ENCODE measurements at places on chromosomes 3 and 15.

DNA sequence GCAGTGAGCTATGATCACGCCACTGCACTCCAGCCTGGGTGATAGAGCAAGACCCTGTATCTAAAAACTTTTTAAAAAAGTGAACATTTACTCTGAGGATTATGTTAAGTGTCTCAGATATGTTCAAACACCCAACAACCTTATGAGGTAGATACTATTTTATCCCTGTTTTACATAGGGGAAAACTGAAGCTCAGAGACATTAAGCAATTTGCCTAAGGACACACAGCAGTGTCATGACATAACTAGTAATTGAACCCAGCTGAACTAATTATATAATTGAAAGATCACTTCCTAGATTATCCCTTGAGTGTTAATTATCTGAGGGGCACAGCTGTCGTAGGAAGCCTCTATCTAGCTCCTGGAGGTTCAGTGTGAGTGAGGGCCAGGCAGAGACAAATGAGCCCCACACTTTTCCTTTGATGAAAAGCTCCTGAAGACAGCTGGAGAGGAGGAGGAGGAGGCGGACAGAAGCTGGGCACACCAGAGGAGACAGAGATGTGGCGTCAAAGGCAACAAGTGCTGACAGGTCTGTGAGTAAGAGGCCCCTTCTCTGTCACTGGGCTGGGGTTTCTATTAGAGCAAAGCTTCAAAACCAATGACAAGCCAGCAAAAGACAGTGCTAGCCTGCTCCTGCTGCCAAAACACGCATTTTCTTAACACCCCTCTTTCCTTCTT is 20.5 kb downstream of the TRH start:
- no peak for DNase-seq

- DNase-seq: no peak
These were observed 119.0 kb upstream of the LPP start for GRCh38 chr3:188034989-188035388.

DNA sequence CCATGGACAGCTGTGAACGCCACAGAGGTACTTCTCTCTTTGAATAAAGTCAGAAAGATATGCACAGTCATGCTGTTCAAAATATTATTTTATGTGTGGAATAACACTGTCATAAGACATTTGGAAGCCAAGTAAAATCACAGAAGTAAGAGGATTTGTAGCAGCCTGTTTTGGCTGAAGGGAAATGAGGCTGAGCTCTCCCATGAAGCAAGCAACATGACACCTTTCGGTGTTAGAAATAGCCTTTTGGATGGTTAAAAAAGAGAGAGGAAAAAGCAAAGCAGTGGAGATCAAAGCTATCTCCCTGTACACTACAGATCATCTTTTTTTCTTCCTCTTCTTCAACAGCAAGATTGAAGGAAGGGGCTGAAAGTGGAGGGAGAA is 755.3 kb downstream of the ROBO1 start:
- no peak for DNase-seq

- no peak for DNase-seq
These were observed 41.4 kb upstream of the CCDC80 start for GRCh38 chr3:112682361-112682760.

DNA sequence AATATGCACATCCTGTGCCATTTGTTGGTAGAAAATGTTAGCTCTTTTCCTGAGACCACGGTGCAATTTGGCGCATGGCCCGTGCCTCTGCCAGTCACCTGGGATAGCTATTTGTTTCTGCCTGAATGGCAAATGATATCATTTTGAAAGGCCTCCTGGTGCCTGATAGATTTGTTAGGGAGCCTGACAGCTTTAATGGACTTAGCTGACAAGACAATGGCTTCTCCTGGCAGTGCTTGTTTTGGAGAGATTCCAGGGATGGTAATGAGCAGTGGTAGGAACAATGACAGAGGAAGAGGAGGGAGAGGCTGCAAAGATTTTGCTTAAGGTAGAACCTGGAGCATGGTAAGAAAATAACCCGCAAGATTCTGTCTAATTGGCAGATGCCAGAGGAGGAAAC is 268.5 kb downstream of the CLSTN2 start:
- no peak for DNase-seq

DNA sequence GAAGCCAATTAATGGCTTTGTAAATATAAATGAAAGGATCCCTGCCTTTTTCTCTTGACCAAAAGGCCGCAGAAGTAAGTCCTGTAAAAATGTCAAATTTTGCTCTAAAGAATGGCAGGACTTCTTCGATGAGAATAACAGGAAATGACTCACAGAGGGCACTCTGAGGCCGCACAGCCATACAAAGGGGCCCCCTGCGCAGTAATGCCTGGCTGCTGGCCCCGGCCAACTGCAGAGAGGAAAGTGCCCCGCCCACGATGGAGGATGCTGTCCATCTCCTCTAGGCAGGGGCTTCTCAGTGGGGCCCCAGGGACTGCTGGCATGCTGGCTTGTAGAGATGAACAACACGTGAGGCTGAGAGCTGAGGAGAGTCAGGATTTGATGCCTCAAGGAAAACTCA is 18.1 kb upstream of the SCN10A start:
- peak; percentile 55 for DNase-seq

- no peak for DNase-seq
These were observed 756 bp upstream of the RMDN3 start for GRCh38 chr15:40755812-40756208.

- DNase-seq: no peak
These were observed 35.6 kb upstream of the RAB11A start for GRCh38 chr15:65833501-65834205.

DNA sequence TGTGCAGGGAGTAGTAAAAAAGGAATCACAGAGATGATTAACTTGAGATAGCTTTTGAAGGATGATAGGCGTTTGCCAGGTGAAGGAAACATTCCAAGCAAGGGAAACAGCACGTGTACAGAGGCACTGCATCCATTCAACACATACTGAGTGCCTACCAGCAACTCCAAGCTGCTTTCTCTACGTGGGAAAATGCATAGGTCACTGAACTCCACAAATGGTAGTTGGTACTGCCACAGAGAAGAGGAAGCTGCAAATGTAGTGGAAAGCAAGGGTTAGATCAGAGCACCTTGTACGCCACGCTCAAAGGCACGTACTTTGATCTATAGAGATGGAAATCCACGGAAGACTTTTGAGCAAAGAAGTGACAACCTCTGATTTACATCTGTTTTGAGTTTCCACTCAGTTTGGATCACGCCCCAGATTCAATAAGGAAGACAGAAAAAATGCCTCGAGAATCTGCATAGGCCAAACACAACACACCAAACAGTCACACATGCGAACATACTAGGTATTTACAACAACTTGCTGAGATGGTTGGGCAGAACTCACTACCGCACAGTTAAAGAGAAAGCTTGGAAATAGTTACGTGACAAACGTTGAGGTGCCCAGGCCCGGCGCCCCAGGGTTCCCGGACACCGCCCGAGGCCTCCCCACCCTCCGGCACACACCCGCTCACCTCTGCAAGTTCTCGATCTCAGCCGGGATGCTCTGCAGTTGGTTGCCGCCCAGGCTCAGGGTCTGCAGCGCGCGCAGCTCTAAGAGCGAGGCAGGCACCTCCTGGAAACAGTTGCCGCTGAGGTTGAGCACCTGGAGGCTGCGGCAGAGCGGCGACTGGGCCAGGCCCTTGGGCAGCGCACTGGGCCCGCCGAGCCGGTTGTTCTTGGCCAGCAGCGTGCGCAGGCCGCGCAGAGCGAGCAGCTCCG is 826 bp downstream of the LRRC58 start:
- DNase-seq: no peak
